ENCODE measurements at places on chromosomes 16 and 17.

GRCh38 chr16:66262253-66263167 is 104.0 kb upstream of the CDH5 start:
- DNase-seq = peak; percentile 62

DNA sequence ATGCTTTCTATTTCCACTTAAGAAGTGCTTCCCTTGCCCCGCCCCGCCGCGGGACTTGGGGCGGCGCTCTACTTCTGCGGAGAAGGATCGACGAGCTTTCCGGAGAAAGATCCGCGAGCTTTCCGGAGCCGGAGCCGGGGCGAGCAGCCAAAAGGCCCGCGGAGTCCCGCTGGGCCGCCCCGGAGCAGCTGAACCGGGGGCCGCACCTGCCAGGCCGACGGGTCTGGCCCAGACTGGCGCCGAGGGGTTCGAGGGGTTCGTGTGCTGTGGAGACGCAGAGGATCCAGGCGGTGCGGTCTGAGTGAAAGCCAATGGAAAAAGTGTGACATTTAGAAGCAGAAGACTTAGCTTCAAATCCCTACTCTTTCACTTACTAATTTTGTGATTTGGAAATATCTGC is 50.8 kb downstream of the TBC1D26 start:
- DNase-seq = peak; percentile 72

DNA sequence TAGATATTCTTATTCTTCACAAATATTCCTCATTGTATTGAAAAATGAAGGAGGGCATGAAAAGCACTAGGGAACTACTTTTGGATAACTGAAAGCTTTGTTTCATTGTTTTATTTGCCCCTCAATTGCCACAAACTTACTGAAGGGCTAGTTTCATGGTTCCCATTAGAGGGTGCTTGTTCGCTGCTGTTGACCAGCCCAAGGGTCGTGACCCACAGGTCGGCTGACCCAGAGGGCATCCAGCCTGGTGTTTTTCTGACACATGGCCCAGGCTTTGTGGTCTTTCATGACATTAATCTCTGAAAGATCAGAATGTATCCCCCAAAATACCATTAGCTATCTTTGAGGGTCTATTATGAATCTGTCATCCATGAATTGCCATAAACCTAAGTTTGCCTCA is 30.0 kb downstream of the DGKE start:
- DNase-seq = no peak

DNA sequence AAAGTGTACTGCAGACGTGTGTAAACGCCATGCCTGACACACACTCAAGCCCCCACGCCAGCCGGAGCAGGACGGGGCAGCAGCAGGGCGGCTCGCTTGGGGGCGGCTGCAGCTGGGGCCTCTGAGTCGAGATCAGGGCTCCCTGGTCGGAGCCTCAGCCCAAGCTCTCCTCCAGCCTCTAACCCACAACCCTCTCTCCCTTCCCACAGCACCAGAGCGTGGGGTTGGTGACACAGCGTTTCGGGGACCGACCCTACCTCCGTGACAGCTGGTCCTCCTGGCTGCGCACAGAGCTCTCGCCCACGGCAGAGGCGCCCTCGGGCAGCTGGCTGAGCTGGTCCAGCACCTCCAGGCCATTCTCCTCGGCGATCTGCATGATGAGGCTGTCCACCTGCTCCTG is 11.2 kb downstream of the CHMP1A start:
- DNase-seq = no peak

DNA sequence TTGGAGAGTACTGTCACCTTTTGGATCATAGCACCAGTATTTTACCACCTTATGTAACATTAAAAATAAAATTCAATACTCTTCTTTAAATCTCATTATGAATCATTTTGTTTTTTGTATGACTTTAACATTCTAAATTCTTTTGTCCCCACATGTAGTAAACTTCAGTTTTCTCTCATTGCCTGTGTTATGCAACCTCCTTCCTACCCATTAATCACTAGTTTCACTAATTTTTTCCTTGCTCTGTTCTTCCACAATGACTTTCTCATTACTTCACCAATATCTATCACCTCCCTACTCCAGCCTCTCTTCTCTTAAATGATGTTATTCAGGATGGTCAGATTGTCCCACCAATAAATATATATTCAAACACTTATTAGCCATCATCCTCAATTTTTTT is 68.7 kb downstream of the TTC19 start:
- DNase-seq = no peak

DNA sequence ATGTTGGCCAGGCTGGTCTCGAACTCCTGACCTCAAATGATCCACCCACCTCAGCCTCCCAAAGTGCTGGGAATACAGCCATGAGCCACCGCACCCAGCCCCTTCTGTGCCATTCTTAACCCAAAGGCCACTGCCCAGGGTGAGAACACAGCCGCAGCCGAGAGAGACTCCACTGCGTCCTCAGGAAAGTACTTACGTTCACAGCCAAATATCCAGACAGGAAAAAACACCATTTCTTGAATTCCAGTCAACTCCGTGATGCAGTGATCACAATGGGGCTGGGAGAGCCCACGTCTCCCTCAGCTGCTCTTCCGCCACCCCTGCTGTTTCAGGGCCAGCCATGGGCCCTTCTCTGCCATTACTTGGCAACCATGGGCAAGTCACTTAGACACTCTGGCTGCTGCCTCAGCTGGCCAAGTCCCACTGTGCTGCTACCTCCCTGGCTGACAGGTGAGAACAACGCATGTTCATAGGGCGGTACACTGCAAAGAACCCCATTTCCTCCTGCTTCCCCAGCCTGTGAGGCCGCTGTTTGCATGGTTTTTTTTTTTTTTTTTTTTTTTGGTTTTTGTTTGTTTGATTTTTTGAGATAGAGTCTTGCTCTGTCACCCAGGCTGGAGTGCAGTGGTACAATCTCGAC is 4.3 kb downstream of the CDIP1 start:
- no peak for DNase-seq
